Lower leg skin (tissue), 4 donors: ENCODE measurements at places on chromosomes 1 and 21.
A peak's percentile ranks its signal among the peaks of the same experiment; 100 is the strongest.

DNA sequence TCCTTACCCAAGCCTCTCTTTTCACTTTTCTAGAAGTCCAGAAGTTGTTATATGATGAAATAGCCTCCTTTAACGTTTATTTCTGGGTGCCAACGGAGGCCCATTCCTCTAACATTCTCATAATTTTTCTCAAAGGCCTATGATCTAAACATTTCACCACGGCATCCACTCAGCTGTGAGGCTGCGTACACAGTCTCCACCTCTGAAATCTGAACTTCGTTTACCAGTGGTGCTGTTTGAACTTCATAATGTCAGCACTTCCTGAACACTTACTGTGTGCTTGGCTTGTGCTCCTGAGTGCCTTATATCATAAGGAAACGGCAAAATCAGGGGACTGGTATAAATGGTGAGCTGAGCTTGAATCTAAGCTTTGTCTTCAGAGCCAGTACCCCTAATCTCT is 12.0 kb upstream of the RBP7 start:
- DNase-seq, result no peak

DNA sequence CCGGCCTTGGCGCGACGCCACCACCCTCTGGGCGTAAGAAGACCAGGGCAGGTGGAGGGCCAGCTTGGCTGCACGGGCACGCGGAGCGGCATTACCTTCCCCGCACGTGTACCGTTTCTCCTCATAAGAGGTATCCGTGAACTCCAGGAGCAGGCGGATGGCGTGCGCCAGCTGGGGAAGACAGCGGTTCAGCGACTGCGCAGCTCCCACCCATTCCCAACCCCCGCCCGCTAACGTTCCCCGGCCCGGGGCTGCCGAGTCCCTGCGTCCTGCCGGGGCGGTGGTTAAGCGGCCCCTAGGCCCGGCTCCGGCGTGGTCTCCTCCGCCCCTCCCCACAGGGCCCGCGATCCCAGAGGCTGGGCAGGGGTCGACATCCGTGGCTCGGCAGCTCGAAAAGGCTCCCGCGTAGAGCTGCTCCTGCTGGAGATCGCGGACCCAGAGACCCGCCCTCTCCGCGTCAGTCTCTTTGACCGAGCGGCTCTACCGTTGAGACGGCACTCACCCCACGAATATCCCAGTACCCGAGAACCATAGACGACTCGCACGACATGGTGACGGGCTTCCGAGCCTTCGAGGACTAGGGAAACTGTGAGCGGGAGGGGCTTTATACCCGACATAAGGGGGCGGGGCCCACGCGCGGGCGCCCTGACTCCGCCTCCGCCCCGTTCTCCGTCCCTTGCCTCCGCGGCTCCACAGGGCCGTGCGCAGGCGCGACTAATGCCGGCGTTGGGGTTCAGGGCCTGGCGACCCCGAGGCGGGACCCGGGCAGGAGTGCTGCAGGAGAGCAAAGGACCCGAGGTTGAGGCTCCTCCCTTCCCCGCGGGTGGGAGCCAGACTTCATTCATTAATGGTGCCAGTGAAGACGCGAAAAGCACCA is 862 bp downstream of the GSTM3 start:
- DNase-seq, result peak; percentile 97

- peak; percentile 74 for DNase-seq
These were observed 5.8 kb upstream of the PLA2G2D start for GRCh38 chr1:20125100-20125499.

DNA sequence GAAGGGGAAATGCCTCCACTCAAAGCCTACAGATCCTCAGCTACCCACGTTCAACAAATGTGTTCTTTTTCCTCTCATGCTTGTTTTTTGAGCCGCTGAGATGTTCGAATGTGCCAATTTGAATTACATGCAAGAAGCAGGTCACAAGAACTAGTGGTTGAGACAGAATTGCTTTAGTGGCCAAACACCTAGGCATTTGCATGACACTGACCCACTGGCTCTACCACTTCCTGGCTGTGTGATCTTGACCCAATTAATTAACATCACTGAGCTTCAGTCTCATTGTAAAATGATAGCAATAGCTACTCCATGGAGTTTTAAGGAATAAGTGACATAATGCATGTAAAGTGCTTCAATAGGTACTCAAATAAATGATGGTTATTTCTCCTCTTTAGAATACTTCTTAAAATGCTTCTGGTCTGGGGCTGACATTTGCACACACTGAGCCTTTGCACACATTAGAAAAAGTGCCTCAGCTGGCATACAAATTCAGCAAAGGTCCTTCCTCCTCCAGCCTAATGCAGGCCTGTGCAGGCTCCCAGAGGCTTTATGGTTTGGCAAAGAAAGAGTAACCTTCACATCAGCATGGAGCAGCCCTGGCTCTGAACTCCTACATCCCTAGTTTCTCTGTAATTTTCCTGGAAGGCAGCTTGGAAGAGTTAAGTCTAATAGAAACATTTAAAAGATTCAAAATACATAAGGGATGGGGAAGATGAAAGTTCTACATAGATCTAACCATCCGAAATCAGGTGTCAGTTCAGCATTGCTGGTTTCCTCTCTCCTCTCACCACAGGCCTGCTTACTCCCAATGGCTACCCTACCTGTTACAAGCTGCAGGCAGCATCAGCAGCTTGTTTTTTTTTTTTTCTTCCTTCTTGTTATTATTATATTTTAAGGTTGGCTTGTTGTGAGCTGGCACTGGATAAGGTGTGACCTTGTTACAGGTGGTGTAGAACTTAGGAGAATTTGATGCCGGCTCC is 107.4 kb downstream of the TBX19 start:
- DNase-seq, result no peak

GRCh38 chr1:207500306-207500705 is 4.3 kb downstream of the CR1 start:
- no peak for DNase-seq

DNA sequence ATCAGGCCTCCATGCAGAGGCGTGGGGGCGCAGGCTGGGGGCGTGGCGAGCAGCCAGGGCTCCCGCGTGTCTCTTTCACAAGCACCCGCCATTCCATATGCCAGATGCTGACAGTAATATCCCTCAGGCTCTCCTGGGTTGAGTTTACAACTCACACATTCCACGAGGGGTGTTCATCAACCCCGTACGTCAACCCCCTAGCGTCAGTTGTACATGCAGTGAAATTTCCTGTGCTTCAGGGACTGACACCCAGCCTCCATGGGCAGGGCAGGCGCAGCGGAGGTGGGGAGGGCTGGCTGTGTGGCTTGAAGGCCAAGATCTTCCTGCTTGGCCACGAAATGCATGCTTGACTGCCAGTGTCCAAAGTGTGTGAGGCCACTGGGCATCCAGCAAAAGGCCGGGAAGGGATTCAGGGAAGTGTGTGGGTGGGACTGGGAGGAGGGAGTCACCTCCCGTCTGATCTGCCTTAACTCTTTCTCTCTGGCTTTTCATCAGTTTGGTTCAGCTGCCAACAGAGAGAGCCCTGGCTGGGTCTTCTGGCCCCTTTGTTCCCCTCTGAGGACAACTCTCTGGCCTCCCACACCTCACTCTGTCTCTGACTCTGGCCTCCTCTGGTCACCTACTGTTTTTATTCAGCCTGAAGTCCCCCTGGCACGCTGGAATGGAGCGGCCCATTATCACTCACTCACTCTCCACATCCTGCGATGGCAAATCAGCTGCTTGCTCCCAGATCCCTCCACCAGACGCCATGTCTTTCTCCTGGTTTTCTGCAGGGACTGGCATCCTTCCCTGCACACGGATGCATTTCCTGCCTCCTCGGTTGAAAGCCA is 33.8 kb downstream of the CLIC6 start:
- DNase-seq, result peak; percentile 92

DNA sequence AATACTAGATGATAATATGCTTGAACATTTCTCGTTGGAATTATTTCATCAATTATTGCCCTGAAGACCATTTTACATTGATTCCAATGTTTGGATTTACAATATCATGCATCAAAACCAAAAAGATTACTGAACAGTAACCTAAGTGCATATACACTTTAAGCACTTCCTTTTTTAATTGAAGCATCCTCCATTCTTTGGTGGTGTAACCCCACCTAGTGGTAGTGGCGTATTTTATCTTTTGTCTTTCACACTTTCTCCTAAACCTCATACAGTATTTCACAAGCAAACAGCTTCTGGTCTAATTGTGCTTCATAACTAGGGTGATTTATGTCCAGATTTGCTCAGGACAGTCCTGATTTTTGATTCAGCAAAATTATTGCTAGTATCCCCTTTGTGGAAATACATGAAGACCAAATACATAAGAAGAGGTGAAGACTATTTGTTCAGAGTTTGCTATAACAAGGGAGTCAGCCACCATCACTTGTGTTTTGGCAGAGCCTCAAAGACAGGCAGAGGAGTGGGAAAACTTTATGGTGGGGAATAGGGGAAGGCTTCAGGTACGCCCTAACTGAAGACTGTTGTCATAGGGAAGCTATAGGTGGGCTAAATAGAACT is 3.4 kb upstream of the NVL start:
- no peak for DNase-seq
